ENCODE measurements at places on chromosomes 4 and X. TPM values are rescaled to one million over a fixed set of nuclear protein-coding genes. Genes with fewer than 3 reads are reported as not detected.

RHOH gene
- total RNA-seq, result 2.9 TPM

TMSB15C gene
- total RNA-seq, result not detected

FAM236C gene
- total RNA-seq, result not detected

GRCh38 chr4:174058846-174059245 lies 224.6 kb downstream of the FBXO8 start:
- H3K36me3 ChIP-seq, result no peaks in the 10 kb centered on the region
- no peaks in the 10 kb centered on the region for H3K27me3 ChIP-seq
- no peak overlapping the region for H3K27ac ChIP-seq
- no peak overlapping the region for H3K4me3 ChIP-seq
- H3K4me1 ChIP-seq, result no peaks in the 10 kb centered on the region

- H3K4me3 ChIP-seq, result no peak overlapping the region
- no peak overlapping the region for H3K27ac ChIP-seq
- H3K36me3 ChIP-seq, result no peaks in the 10 kb centered on the region
- H3K4me1 ChIP-seq, result peaks cover 10% of the 10 kb centered on the region
- no peaks in the 10 kb centered on the region for H3K27me3 ChIP-seq
Observed at GRCh38 chrX:26414534-26414933, 198.6 kb downstream of the MAGEB5 start.

- no peaks in the 10 kb centered on the region for H3K27me3 ChIP-seq
- no peak overlapping the region for H3K27ac ChIP-seq
- peaks cover 26% of the 10 kb centered on the region for H3K4me1 ChIP-seq
- no peaks in the 10 kb centered on the region for H3K36me3 ChIP-seq
Observed at GRCh38 chrX:140503714-140504351, 1.0 kb downstream of the SOX3 start.

DNA sequence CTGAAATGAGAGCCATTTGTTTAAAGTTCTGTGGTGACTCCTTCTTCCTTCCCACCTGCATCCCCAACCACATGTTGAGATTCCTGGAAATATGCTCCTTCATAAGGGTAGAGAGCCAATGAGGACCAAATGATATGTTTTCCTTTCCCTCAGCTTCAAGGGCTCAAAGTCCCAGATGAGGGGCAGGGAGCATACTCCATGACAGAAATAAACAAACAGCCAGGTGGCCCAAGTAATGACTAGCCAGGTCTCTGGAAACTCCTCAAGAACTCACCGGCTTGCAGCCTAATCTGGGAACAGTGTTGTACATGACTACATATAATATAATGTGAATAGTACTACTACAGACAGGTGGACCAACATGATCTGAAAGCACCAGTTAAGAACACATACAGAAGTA lies 392.3 kb downstream of the PACRGL start:
- no peak overlapping the region for H3K27ac ChIP-seq
- H3K36me3 ChIP-seq, result no peaks in the 10 kb centered on the region
- H3K27me3 ChIP-seq, result no peaks in the 10 kb centered on the region
- DNase-seq, result no peak

- H3K36me3 ChIP-seq, result no peaks in the 10 kb centered on the region
- DNase-seq, result no peak
- no peak overlapping the region for H3K4me3 ChIP-seq
Observed at GRCh38 chr4:44632089-44632488, 19.3 kb downstream of the YIPF7 start.
